ENCODE measurements at places on chromosomes 6 and 20.

- DNase-seq: no peak
Observed at GRCh38 chr20:36446557-36446956, 94.8 kb upstream of the MYL9 start.

- no peak for DNase-seq
Observed at GRCh38 chr6:68653074-68653705, 18.1 kb downstream of the ADGRB3 start.

DNA sequence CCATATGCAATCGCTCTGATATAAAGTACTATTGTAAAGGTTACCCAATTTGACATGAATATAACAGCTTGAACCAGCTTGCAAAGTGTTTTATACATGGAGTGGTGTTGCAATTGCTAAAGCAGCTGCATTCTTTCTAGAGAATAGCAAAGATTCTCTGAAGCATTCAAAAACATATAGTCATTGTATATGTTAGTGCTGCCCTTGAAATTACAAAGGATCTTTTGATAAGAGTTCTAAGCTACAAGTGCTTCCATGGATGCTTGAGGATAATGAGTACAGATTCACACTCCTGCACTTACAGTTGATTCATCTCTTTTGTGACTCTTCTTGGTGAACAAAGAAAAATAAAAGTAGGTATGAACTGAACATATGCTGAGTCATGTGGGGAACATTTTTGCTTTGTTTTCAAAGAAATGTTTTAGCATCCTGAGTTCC is 175.7 kb downstream of the ALDH8A1 start:
- DNase-seq: no peak

DNA sequence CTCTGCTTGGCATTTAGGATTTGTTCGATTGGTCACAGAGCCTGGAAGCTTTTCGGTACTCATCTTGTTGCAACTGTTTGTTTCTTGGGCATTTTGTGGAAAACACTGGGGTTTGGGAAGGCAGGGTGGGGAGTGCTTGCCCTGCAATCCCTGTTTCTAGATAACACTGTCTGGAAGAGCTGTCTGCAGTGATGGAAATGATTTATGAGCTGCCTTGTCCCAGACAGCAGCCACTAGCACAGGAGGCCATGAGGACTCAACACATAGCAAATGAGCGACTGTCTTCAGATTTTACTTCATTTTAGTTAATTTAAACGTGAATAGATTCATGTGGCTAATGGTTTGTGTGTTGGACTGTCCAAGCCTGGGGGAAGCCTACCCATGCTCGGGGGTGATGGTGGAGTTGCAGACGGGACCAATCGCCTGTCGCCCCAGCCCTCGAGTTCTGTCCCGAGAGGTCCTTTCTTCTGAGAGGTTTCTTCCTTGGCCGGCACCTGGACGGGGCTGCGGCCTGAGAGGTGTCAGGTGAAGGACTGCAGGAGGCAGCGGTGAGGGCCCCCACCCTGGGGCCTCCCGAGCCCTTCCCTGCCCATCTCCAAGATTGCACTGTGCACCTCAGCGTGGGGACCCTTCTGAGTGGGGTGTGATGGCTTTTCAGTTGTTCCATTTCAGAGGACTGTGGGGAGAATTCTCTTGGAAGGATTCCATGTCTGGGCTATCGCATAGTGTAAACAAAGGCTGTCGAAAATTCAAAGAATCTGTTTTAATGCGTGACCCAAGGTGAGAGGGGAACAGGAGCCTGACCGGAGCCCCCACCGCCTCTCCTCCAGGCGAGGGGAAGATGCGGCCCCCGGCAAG is 55.4 kb downstream of the SMOC2 start:
- no peak for DNase-seq

- DNase-seq: no peak
Observed at GRCh38 chr6:24330137-24330732, 27.6 kb downstream of the DCDC2 start.

GRCh38 chr20:58714340-58714922 is 21.8 kb downstream of the NPEPL1 start:
- DNase-seq: no peak

DNA sequence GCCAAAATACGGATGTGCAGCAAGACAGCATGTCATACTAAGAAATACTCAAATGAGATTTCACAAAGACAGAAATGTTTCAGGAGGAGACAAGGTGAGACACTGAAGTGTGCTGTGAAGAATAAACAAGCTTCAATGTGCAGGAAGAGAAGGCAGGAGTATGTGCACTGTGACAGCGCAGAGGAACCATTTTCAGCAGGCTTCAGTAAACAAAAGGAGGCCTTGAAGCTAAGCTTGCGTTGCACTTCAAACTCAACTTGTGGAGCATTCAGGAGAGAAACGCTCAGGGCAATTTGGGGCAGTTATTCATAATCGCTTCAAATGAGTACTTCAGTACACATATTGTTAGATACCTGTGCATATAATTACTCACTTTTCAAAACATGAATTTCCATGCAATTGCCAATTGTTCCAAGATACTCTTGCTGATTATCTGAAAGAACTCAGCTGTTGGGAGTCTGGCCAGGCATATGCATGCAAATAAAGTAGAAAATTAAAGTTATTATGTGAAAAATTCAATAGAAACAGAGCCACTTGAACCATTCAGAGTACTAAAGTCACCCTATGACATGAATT is 234.2 kb upstream of the OPRM1 start:
- no peak for DNase-seq

DNA sequence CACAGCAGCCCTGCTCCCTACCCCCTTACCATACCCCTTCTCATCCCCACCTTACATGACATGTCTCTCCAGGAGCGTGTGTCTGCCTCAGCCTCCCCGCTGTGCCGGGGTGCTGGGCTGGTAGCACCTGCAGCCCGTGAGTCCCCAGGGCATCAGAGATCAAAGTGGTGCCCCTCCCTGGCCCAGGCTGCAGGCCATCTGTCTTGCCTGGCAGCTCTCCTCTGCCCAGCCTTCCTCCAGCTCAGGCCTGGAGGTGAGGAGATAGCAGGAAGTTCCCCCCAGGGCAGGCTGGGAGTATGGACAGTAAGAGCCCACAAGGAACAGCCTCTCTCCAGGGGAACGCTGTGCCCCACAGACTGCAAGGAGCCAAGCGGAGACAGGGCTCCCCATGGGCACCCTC is 35.3 kb downstream of the GRM4 start:
- DNase-seq: no peak

- no peak for DNase-seq
Observed at GRCh38 chr6:49556429-49556837, 6.0 kb downstream of the C6orf141 start.

DNA sequence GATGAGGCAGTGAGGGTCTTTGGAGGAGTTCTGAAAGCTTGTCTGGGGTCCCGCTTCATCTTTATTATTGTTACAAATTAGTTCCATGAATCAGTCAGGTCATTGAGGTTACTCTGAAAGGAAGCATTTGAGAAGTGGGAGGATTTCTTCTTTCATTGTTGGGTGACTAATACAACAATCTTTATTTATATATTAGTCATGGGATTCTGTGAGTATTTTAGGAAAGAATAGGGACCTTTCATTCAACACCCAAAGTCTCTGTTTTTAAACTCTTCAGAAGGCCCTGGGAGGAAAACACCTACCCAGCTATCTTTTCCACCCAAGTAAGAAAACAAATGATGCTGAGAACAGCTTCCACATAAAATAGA is 98.3 kb downstream of the SOD2 start:
- DNase-seq: no peak

GRCh38 chr6:30887901-30888815 is 3.8 kb downstream of the DDR1 start:
- no peak for DNase-seq

DNA sequence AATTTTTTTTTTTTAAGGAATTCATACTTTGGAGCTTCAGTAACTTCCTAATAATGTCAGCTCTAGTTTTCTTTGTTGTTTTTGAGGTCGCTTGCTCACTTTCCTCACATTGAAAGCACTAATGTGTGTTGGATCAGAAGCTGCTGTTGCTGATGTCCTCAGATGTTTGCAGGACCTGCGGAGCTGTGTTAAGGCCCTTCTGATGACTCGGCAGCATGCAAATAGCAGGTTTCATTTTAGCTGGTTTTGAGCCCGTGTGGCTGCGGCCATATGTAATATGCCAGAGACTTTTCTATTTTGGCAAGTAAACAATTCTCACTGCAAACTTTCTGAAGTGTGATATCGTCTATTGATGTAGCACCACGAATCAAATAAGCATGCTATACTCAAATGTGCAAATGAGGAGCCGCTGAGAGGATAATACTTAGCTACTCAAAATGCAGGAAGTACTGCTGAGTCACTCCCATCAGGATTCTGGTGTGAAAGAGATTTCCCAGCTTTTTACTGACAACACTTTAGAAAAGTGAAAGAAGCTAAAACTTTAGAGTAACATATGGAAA is 187.8 kb downstream of the SASH1 start:
- no peak for DNase-seq

DNA sequence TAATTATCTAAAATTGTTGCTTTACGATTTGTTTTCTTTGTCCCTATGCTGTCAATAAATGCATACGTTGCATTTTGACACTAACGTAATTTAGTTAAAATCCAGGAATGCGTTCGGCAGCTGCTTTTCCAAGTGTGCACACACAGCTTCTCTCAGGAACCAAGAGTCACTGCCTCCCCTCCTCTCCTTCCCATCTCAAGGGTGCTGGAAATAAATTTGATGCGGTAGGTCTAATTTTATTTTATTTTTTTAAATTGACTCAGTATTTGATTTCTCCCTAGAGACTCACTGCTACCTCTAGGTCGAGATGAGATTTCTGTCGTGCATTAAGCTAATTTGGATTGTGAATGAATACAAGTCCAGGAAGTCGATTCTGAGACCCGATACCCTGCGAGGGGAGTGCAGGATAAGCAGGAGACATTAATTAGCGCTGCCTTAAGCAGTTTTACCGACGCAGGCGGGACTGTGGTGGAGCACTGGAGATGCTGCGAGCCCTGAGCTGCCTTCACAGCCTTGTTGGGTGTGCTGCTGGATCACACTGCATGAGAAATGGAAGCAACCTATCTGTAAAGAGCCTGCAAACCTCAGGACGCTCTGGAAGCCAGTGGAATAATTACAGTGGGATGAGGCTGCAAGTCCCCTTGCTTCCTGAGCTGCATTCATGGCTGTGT is 381.2 kb downstream of the C6orf118 start:
- DNase-seq: no peak

GRCh38 chr20:14568701-14569100 is 231.3 kb upstream of the FLRT3 start:
- no peak for DNase-seq

DNA sequence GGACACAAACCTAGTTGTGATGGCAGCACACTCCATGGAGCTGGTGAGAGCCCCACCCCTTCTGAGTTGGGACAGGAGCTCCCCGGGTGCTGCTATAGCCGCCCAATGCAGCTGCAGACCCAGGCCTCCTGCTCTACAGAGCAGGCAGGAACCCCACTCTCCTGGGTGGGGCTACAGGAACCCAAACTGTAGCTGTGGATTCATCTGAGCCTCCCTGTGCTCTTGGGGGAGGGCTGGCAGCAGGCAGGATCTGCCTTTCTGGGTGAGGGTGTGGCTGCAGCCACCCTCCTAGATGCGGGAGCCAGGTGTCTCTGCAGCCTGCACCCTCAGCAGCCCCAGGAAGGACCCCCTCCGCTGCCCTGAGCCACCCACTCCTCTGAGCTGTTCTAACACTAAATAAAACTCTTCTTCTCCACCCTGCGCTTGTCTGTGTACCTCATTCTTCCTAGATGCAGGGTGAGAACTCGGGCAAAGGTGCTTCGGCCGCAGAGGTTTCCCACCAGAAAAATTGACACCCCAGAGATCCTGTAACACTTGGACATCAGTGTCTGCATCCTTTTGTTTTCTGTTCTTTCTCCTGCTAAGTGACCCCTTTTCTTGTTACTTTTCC is 55.2 kb upstream of the KIF13A start:
- DNase-seq: no peak

- DNase-seq: peak; percentile 47
Observed at GRCh38 chr6:32118782-32119628, 9.0 kb downstream of the ATF6B start.

GRCh38 chr6:37085198-37085597 is 79.7 kb downstream of the FGD2 start:
- DNase-seq: no peak

DNA sequence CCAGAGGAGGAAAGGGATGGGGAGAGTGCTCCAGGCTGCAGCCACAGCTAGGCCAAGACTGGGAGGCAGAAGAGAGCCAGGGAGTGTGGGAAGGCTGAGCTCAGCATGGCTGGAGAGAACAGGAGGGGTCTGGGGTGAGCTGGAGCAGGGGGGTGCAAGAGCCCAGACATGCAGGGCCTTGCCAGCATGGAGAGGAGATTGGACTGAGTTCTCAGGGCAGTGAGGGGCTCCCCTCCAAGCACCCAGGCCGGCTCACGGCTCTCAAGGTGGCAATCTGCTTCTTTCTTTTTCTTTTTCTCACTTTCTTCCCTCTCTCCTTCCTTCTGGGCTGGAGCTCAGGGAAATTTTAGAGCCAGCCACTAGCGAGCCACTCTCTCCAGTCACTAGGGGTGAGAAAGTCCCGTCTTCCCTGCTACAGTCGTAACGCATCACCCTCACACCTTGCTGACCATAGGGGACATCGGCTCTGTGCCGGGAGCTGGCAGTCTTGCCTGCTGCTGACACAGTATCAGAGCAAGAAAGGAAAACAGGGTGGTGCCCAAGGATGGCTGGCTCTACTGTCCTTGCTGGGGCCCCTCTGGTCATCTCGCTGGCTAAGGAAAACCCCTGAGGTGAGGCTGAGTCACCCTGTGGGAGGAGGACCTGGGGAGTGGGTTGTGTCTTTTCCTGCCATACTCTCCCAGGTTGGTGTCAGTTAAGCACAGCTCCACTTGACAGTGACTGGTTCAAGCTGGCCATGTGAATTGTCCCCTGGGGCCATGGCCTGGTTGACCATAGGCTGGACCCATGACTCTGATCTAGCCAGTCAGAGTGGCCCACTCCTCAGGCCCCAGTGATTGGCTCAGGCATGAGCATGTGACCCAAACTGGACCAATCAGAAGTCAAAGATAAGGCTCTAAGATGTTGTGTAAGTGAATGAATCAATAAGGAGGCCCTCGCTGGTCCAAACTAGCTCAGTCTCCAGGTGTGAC is 135.1 kb upstream of the PMEPA1 start:
- no peak for DNase-seq

DNA sequence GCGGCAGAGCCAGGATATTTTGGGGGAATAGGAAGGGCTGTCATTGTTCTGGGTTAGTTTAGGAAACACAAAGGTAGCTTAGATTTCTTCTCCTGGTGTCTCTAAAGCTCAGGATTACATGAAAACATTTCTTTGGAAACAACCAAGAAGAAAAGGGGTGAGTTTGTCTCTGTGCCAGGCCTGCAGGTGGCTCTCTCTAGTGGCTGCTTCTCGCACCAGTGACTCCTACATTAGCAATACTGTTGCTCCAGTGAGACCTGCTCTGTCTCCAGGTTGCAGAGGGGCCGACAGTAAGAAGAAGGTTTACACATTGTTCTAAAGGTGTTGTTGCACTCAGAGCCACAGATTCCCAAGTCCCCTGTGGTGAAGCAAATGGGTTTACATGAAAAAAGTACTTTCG is 104.6 kb upstream of the GLP1R start:
- DNase-seq: no peak

DNA sequence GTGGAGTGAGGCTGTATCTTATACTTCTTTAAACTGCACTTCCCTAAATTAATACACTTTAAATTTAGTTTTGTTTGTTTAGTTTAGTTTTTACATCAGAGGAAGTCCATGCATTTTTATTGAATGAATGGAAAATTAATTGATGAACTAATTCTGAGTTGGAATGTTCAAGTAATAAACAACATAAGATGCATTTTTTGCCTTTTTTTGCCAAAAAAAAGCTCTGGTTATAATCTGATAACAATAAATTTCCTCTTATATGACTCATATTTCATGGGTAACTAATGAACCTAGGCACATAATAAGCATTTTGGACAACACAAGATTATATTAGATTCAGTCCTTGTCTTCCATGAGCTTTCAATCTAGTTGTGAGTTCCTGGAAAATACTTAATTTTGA is 323.1 kb downstream of the CENPW start:
- DNase-seq: no peak

GRCh38 chr6:118580585-118581419 is 32.7 kb downstream of the PLN start:
- DNase-seq: no peak

Data from stimulated activated CD4-positive, alpha-beta T cell treated with anti-CD3 and anti-CD28 coated beads, Interleukin-1b, Interleukin-23, amount 100 ng/mL, for 4 hours (primary cell).